ENCODE measurements at places on chromosomes 11 and 22.
A peak's percentile ranks its signal among the peaks of the same experiment; 100 is the strongest.

- DNase-seq = no peak
Measured at GRCh38 chr11:118621784-118622375, 14.5 kb downstream of the PHLDB1 start.

- no peak for DNase-seq
Measured at GRCh38 chr11:57111619-57112018, 70.1 kb upstream of the LRRC55 start.

- no peak for DNase-seq
Measured at GRCh38 chr11:132638423-132638822, 893.9 kb downstream of the OPCML start.

DNA sequence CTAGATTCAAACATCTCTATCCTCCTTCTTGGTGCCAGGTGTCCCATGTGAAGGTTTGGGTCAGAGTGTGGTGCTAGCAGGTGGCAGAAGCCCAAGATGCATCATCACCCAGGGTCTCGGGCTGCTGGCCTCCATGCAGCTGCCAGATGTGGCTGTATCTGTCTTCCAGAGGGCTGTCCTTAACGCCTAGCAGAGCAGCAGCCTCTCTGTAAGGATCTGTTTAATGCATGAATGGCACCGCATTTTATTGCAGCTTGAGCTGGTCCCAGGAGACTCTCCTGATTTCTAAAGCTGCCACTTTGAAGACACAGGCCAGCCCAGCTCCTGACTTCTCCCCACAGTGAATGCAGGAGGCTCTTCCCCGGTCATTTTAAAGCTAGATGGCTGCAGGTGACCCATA, 26.3 kb downstream of the SLC1A2 start:
- DNase-seq = no peak

GRCh38 chr11:121909596-121909995, 206.4 kb downstream of the BLID start:
- peak; percentile 37 for DNase-seq

- DNase-seq = no peak
Measured at GRCh38 chr11:92685049-92685448, 284.4 kb upstream of the MTNR1B start.

DNA sequence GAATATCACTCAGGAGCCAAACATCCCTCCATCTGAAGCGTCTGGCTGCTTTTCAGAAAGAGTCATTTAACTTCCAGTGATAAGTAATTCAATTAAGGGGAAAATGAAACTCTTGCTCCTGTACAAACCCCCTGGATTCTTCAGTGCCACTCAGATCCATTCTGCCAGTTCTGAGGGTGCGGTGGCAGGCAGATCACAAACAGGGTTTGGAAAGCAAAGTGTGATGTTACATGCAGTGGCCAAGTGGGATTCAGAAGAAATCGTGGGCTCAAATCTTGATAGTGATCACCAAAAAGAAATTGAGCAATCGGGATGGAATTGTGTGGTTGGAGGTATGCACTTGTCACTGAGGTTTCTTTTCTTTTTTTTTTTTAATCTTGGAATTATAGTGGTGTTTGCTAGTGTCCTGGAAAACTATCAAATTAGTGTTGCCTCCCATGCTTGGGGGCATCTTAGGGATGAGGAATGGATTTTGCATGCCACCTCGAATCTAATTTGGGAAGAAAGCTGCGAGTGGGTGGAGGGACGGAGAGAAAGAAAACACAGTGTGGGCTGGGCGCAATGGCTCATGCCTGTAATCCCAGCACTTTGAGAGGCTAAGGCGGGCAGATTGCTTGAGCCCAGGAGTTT, 22.5 kb upstream of the RTL6 start:
- DNase-seq = no peak

- DNase-seq = peak; percentile 34
Measured at GRCh38 chr22:20080776-20081654, 974 bp downstream of the DGCR8 start.

DNA sequence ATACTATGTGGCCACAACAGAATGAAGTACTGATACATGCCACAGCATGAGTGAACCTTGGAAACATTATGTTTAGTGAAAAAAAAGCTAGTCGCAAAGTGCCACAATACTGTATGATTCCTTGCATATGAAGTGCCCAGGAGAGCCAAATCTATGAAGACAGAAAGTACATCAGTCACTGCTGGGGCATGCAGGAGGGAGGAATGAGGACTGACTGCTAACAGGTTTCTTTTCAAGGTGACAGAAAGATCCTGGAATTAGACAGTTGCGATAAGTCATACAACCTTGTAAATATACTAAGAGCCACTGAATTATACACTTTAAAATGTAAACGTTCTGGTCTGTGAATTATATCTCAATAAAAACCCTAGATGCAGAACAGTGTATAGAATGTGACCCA, 11.8 kb upstream of the C11orf91 start:
- no peak for DNase-seq

DNA sequence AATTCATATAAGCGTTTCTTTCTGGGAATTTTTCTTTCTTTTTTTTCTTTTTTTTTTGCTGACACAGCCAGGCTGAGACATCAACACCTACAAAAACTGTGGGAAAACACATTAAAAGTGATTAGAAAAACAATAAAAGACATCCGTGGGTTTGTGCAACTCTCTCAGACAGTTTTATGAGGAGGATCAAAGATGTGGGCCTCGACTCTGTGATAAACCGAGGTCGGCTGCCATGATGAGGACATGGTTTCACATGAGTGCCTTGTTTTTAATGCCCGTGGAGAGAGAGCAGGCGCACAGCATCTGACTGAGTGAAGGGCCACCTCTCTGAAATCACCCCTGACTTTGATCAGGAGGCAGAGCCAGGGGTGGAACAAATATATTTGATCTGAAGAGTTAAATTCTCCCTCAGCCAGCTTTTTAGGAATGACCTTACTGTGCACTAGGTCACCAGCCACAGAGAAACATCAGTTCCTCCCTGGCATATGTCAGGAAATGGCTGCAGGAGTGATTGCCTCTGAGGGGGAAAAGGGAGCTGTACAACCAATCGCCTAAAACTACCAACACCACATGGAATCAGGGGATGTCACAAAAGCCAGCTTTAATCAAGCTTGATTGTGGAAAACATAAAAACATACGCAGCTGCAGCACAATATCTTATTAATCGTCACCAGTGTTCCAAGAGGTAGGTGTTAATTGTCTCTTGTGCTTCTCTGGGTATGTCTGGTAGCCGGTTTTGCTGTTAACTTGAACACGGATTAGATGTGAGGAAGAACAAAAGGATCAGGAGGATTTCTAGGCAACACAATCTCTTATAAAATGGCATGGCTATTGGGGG, 164.7 kb downstream of the MAML2 start:
- DNase-seq = no peak

- DNase-seq = no peak
Measured at GRCh38 chr11:115363426-115363825, 140.8 kb downstream of the CADM1 start.

DNA sequence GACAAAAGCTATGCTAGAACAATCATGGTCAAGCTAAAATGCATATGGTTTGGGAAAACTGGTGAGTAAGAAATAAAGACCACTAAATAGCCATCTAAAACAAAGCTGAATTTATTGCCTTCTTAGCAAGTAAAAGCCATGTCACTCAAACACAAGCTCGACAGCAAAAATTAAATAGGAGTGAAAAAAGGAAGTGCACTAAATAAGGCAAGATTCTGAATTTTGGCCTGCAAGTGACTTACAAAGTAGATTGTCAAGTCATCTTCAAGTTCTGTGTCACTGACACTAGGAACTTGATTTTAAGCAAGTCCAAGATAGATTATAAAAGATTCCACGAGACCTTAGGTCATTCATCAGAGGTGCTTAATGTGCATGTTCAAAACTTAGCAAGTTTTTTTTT, 27.4 kb downstream of the TUG1 start:
- DNase-seq = peak; percentile 71

DNA sequence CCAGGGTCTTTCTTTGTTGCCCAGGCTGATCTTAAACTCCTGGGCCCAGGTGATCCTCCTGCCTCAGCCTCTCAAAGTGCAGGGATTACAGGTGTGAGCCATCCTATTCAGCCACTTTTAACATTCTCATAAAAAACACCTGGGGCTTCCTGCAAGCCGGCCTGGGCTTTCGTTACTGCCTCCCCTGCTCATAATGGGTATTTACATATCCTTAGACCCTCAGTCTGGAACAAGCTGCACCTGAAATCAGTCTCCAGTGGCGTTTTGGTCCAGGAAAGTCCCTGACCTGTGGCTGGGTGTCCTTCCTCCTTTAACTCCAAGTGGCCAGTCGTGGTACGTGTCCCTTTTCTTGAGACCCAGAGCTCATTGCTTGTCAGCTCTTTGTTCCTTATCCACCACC, 320.7 kb downstream of the TMEM135 start:
- DNase-seq = no peak

- peak; percentile 41 for DNase-seq
Measured at GRCh38 chr11:117314840-117315239, 1.2 kb downstream of the BACE1 start.

DNA sequence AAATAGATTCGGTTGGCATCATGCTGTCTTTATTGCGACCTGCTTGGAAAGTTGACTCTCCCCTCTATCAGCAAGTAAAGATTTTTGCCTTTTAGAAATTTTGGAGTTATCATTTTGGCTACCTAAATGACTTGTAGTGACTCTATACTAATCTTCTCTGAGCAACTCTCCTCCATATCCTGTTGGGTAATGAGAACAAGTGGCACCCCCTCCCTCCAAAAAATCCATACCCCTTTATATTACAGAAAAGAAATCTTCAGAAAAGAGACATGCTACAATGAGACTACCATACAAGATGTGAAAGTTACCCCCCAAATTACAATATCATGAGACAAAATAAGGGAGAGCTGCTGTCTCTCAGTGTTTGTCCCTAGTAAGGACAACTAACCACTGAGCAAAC, 1.2 kb downstream of the JAML start:
- DNase-seq = peak; percentile 5

DNA sequence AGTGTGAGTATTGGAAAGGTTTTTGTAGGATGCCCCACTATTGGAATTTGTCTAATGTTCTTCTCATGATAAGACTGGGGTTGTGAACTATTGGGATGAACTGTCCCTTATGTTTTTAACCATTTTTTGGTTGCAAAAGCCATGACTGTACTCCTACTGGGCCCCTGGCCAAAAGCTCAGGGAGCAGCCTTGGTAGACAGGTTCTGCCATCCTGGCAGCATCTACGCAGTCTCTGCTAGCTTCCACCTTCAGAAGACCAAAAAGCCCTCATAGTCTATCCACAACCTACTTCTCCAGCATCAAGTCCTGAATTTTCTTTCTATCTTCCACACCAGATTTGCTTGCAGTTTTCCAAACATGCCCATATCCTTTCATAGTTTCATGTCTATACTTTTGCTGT, 211.8 kb downstream of the TENM4 start:
- DNase-seq = no peak

DNA sequence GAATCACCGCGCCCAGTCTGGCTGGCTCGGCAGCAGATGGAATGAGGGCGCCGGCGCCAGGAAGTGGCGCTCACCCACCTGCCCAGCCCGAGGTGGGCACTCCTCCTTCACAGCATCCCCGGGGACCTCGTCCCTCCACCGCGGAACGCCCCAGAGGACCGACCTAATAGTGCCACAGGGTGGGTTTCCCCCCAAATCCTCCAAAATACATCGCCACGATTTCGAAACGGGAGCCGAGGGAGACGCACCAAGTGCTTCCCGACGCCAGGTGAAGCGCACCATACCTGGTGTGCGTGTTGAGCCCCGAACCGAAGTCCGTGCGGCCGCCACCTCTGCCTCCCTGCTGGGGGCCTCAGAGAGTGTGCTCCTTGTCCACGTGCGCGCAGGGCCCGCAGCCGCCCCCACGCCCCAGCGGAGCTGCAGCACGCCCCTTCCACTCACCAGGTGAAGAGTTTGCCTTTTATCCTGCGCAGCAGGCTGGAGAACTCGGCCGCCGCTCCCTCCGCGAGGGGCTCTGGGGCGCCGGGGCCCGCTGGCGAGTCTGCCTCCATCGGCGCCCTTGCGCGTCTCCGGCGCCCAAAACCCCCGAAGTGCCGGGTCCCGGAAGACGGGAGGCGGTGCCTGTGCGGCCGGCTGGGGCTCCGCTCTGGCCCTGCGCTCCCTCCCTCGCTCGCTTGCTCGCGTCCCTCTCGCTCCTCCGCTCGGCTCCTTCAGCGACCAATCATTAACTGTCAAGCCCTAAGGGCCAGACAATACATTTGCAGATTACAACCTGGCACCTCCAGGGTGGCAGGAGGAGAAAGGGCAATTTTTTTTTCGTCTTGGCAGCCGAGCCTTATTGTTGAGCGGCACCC, at the start of gene SLC35F2:
TSS of gene SLC35F2 (minus strand) at position 571 of the 854 bp plus-strand sequence. CDS start at position 551, 20 bp downstream.
- peak; percentile 69 for DNase-seq

- no peak for DNase-seq
Measured at GRCh38 chr22:24183321-24184031, 2.2 kb downstream of the SUSD2 start.
